SHP77 treated with DMSO at 0.1 percent for 48 hours (cell line): ENCODE measurements at places on chromosomes 11 and 22.

DNA sequence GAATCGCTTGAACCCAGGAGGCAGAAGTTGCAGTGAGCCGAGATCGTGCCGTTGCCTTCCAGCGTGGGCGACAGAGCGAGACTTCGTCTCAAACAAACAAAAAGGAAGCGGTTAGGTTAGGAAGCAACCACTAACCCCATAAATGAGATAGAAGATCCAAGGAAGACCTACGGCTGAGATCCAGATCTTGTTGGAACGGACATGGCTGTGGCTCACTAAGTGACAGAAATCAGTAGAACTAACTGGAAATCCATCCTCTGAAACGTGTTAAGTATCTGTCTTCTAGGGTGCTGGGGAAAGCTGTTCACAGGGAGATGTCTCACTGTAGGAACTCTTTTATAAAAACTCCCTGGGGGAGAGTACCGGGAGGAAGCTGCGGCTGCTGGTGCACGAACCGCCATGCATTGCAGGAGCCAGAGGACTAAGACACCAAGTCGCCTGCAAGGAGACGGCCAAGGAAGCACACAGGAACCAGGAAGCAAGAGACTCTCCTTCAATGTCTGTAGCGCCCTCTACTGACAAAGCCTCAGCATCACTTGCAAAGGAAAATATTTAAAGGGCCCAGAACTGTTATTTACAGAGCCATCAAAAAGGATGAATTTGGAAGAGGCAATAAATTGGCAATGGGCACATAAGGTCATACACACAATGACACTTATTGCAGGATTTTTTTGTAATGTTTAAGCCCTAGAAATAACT lies 16.9 kb upstream of the SPTY2D1 start:
- DNase-seq = no peak

DNA sequence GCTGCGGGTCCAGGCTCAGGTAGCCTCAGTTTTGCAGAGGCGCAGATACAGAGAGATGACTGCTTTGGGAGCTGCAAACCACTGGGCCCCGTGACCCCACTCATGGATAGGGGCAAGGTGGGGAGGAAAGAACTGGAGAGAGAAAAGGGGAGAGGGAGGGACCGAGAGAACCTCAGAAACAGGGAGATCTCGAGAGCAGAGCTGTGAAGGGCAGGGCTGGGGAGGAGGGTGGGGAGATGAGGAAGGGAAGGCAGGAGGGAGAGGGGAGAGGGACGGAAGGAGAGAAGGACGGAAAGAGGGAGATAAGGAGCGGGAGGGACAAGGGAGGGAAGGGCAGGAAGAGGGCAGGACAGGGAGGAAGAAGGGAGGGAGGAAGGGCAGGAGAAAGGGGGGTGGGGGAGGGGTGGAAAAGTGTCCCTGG lies 46.3 kb downstream of the IGLL1 start:
- DNase-seq = no peak

DNA sequence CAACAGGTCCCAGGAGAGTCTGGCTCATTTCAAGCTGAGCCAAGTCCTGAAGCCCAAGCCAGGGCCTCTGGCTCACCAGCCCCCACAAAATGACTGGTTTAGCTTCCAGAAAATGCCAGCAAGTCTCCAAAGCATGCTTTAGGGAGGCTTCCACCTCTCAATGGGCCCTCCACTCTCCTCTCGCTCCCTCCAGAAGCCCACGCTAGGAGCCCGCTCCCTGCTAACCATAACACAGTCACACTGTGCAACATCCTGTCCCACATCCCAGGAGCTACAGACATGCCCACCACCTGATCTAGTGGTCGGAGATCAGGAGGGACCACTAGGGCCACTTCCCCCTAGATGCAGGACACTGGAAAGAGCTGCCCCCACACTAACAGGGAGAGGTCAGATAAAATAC lies 6.9 kb downstream of the SULT4A1 start:
- no peak for DNase-seq

DNA sequence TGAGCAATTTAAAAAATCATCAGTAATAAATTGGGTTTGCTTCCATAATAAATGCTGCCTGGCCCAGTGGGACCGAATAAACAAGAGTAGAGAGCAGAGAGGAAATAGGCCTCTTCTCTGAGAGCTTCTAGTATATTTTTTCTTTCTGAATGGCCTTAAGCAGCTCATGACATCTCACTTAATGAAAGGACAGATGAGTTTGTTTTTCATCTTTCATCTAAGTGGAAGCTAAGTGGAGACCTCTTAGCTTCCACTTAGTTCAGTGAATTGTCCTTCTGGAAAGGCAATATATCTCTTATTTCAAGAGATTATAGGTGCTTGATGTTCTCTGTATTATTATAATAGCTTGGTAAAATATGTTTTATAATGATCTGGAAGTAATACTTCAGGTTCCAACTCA lies 245.9 kb upstream of the ANO3 start:
- no peak for DNase-seq

GRCh38 chr11:26583550-26583949 lies 11.5 kb upstream of the MUC15 start:
- DNase-seq = no peak

DNA sequence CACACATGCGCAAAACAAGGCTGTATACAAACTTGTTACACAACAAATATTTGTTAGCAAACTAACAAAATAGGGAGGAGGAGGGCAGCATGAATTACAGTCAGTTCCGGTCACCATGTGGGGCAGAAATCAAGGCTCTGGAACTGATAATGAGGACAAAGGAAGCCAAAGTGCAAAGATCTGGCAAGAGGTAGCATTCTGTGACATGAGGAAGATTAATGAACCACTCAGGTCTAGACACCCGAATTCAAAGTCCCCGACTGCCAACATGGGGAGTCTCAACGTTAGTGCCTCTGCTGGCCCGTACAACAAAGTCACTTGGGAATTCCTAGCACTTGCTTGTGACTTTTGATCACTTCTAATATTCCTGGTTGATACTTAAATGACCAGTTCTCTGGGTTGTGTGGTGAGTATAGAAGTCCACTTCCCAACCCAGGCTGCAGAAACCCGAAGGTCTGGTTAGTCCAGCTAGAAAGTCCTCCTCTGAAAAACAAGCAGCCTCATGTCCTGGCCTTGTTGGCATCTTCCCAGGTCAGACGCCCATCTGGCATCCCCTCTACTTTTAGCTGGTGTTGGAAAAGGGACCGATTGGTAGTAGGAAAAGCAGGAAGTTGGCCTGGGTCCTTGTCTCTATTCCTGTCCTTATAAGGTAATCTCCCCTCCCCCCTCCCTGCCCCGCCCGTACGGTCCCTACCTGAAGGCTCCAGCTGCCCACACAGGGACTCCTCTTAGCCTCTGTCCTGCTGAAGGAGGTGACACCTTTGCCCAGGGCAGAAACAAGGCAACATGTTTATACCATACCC lies 1.6 kb downstream of the SUN2 start:
- DNase-seq = peak; percentile 64

- DNase-seq = no peak
Measured at GRCh38 chr22:36026741-36027140, 1.9 kb downstream of the RBFOX2 start.

GRCh38 chr11:134464981-134465730 lies 53.1 kb upstream of the B3GAT1 start:
- DNase-seq = no peak

GRCh38 chr11:12469451-12469850 lies 92.1 kb downstream of the PARVA start:
- DNase-seq = no peak

- DNase-seq = no peak
Measured at GRCh38 chr22:31812977-31813605, 59.3 kb downstream of the DEPDC5 start.

DNA sequence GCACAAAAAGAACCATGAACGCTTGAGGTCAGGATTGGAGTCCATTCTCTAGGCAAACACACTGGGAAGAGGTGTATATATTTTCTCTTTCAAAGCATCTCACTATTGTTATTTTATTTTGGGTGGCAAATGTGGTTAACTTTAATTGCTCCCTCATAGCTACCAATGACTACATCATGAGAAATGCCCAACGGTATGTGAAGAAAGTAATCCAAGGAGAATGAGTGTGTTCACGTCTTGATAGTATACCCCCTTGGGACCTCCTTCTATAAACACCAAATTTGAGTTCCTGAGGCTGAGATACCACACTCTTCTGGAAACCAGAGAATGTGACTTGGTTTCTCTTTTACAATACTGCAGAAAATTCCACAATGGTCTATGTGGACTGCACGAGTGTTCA lies 15.8 kb downstream of the OR8D1 start:
- DNase-seq = no peak

- peak; percentile 52 for DNase-seq
Measured at GRCh38 chr11:74577624-74578396, 14.6 kb upstream of the POLD3 start.

DNA sequence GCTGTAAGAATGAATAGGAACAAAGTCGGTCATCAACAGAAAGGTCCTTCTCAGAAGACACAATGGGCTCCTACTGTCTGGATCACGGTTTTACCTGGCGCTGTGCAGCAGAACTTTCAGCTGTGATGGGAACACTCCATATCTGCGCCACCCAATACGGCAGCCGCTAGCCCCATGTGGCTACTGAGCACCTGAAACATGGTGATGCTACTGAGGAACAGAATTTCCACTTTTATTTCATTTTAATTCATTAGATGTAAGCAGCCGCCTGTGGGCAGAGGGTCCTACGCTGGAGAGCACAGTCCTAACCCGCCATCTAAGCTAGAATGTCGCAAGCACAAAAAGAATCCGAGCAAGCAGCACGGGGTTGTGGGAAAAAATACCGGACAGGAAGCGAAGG lies 2.7 kb downstream of the SULT4A1 start:
- DNase-seq = no peak

DNA sequence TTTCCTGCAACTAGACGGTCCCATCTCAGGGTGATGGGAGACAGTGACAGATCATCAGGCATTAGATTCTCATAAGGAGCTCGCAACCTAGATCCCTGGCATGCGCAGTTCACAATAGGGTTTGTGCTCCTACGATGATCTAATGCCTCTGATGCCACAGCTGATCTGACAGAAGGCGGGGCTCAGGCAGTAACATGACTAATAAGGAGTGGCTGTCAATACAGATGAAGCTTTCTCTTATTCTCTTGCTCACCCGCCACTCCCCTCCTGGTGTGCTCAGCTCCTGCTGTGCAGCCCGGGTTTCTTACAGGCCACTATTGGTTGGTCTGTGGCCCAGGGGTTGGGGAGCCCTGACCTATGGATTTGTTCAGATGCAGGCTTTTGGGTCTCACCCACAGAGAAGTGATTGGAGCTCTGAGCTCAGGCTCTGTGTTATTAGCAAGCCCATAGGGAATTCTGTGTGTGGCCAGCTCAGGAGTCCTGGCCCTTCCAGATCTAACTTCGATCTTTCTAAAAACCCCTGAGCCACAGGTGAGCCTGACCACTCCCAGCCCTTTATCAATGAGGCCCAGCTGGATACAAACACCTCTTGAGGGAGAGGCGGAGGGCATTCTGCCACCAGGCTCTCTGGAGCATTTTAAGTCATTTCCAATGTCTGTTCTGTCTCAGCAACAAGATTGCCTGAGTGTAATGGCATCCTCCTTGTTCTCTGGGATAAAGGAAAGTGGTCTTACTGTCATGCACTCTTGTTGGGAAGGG lies 351.8 kb downstream of the BUD13 start:
- no peak for DNase-seq

- no peak for DNase-seq
Measured at GRCh38 chr22:43375951-43376455, 32.8 kb upstream of the SCUBE1 start.

GRCh38 chr22:32544953-32545558 lies 70.4 kb downstream of the FBXO7 start:
- DNase-seq = no peak

GRCh38 chr22:37112084-37112728 lies 2.7 kb upstream of the TMPRSS6 start:
- no peak for DNase-seq

- DNase-seq = no peak
Measured at GRCh38 chr11:78372114-78372768, 45.4 kb downstream of the GAB2 start.

DNA sequence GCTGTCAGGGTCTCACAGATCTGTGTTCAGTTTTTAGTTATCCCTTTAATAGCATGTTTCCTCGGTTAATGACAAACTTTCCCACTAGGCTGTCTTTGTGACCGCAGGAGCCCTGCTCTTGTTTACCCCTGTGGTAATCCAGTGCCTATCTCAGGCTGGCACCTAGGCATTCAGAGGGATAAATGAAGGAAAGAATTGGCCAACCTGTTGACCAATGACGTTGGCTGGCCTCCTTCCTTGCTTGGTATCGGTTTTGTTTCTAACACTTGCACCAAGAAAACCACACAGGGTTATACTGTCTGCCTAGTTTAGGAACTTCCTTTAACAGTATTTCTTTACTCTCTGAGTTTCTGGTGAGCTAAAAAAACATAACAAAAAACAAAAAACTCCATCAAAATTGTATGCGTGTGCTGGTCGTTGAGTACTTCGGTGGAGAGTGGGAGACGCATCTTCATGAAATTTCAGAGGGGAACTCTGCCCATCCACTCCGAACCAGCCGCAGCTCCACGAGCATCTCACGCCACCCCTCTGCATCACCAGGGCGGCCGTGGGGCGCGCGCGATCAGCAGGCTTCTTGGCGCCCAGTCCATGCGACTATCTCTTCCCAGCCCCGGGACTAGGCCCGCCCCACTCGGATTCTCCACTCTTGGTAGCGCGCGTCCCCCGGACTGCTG lies 563 bp upstream of the ENDOD1 start:
- no peak for DNase-seq

- peak; percentile 58 for DNase-seq
Measured at GRCh38 chr11:48005831-48006270, 25.5 kb downstream of the PTPRJ start.

DNA sequence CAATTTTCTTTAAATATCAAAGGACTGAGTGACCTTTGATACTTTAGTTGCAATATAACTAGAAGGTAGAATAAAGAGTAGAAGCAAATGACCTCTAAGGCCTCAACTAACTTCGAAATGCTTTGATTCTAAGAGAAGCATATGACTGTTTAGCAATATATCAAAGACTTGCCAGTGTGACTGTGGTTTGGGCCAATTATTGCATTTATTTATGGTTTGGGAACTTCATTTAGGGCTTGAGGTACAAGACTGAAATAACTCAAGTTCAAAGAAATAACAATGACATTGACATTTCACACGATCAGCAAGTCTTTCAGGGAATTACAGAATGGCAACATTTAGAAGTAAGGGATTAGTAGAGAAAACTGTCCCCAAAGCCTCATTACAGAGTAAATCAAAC lies 709.7 kb upstream of the LRRC4C start:
- no peak for DNase-seq

- DNase-seq = no peak
Measured at GRCh38 chr11:115500547-115501501, 3.4 kb downstream of the CADM1 start.

- DNase-seq = no peak
Measured at GRCh38 chr11:111105566-111105965, 140.0 kb upstream of the POU2AF2 start.

DNA sequence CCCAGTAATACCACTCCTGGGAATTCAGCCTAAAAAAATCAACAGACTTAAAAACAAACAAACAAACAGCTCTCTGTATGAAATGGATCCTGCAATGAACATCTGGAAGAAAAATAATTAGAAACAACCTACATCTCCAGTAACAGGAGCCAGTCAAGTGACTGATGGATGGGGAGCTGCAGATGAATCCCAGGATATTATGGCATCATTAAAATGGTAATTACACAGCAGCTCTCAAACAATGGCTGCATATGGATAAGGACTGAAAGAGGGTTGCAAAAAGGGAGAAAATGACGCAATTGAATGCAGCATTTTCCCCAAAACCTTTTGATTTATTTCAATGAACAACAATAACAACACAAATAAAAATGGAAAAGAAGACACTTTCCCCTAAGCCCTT lies 4.1 kb downstream of the NPTXR start:
- DNase-seq = no peak
